ENCODE measurements at places on chromosomes 2 and 18.

- DNase-seq: no peak
Observed at GRCh38 chr2:20145497-20146193, 79.3 kb downstream of the SDC1 start.

- no peak for DNase-seq
Observed at GRCh38 chr2:8659092-8659734, 22.6 kb upstream of the ID2 start.

DNA sequence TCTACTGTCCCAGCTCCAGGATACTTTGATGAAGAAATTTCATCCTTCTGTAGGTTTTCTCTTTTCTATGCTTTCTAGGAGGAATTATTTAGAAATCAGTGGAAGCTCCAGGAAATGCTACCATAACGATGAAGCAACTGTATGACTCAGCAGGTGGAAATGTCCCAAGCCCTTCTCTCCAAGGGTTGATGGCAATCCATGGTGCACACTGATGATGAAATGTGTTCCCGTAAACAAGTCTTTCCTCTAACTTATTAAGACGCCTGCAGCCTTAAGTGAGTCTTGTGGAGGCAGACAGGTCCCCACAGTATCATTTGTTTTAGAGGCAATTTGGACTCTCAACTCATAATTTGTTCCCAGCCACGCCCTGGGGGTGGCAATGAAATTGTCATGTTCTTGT lies 777.6 kb upstream of the SOX11 start:
- DNase-seq: no peak

DNA sequence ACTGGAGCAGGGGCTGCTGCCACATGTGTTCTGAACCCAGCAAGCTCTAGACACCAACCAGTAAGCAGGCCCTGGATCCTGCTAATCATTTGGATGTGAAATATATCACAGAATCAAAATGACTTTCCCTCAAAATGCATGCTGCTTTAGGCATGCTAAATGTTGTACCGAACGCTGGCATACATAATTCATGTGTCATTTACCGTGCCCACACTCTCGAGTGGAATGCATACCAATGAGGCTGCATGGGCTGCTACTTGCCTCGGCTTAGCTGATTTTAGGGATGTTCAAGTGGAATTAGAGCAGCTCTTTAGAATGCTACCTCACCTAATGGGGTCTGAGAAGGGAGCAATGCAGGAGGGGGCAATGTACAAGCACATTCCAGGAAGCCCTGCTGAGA lies 509.6 kb upstream of the RAB6C start:
- no peak for DNase-seq

- DNase-seq: no peak
Observed at GRCh38 chr2:182650704-182651103, 65.4 kb upstream of the DNAJC10 start.

DNA sequence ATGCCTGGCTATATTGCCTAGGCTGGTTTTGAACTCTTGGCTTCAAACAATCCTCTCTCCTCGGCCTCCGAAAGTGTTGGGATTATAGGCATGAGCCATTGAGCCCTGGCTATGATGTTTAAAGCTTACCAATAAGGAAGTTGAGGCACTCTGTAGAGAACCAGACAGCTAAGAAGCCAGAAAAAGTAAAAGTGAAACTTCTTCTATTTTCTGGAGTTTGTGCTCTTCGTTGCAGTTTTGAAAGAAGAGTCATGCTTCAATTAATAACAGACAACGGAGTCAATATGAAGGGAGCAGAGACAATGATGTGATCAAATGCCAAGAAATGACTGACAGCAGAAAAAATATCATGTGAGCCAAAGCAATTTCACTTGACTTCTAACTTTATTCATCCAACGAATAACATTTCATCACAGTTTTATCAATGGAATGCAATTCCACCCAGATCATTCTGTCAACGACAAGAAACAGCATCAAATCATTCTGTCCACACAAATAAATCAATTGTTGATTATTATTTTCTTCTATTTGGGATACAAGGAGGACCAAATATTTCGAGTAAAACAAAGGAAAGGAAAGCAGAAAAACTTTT lies 175.5 kb upstream of the CELF4 start:
- DNase-seq: no peak

DNA sequence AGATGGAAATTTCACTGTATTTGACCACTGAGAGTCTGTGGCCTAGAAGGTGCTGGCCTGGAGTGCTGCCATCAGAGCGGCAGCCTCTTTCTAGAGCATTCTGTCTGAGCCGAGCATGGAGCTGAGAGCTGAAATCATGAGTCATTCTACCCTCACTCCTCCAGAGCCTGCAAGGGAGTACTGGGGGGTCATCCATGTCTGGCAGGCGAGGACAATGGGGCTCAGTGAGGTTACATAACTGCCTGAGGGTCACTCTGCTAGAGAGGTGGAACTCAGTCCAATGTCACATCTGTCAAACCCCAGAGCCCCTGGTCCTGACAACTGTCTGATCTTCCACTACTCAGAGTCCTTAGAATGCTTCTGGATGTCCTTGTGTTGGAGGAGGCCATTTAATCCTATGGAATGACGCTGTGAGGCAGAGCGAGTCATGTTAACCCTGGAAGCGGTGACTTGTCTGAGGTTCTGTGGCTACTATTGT lies 65.3 kb downstream of the HAUS1 start:
- no peak for DNase-seq

- DNase-seq: no peak
Observed at GRCh38 chr2:7226501-7226900, 309.3 kb downstream of the RNF144A start.

DNA sequence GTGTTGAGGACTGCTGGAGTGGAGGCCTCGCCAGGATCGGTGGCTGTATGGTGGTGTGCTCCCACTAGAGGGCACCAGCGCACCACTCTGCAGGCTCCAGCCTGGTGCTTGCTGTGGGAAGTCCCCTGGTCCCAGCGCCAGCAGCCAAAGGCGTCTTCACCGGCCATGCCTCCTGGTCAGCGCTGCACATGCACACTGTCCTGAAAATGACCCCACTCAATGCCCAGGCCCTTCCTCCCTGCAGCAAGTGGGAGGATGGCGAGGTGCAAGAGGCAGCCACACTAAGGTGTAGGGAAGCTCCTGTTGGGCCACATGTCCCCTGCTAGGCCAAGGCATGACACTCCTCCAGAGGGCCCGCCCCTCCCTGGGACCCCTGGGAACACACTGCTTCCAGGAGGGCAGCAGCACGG lies 136.5 kb downstream of the CTIF start:
- DNase-seq: peak; percentile 25

DNA sequence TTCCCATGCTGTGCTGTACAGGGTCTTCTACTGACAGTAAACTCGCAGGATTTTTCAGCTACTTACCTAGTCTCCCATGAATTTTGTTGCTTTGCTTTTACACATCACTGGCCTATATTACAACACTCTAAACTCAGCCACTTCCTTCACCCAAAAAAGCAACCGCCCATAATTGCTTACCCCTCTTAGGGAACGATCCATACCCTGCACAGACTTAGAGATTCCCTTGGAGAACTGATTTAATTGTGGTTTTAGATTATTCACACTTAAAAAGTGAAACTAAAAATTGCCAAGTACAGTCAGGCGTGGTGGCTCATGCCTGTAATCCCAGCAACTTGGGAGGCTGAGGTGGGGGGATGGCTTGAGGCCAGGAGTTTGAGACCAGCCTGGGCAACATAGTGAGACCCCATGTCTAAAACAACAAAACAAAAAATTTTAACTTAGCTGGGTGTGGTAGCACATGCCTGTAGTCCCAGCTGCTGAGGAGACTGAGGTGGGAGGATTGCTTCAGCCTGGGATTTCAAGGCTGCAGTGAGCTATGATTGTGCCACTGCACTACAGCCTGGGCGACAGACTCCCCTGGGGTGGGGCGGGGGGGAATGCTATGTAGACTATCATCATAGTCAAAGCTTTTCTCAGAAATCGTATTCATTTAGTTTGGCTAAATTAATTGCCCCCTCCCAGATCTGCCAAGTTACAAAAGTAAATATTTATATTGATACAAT lies 19.3 kb downstream of the MRPL30 start:
- DNase-seq: no peak

- DNase-seq: no peak
Observed at GRCh38 chr2:55047677-55048299, 2.5 kb downstream of the RTN4 start.

DNA sequence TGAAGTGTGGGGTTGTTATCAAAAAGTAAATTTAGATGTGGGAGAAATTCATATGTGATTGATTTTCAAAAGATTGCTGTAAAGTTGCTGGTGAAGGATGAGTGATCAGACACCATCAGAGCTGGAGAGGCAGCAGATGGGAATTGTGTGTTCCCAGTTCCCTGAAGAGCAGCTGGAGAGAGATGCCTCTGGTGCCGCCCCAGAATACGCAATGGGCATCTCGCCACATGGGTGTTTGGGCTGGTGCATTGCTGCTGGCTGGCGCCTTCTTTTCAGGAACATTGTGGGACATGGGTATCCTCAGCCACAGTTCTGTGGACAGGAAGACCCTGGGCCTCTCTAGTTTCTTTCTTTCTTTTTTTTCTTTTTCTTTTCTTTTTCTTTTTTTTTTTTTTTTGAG lies 11.9 kb downstream of the ATG4B start:
- DNase-seq: no peak

- DNase-seq: no peak
Observed at GRCh38 chr2:55888936-55889335, 34.6 kb downstream of the EFEMP1 start.

- DNase-seq: no peak
Observed at GRCh38 chr2:58508006-58508405, 266.9 kb upstream of the FANCL start.

DNA sequence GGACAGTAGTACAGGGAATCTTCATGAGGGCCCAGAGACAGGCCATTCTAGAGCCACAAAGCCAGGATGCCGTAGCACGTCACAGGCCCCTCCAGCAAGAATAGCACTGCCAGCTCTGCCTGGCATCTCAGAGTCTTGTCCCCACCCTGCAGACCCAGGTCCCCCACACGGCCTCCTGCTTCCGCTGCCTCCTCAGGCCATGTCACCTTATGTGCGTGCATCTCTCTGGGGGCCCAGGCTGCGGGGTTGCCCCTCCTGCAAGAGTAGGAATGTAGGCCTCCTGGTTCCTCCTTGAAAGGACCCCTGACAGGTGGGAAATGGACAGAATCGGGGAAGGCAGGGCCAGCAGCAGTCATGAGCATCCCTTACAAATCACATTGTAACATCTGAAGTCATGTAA lies 49.8 kb downstream of the ADI1 start:
- no peak for DNase-seq

- no peak for DNase-seq
Observed at GRCh38 chr18:23365602-23366001, 87.5 kb upstream of the RIOK3 start.

GRCh38 chr2:154623819-154624218 lies 74.7 kb upstream of the KCNJ3 start:
- no peak for DNase-seq

- DNase-seq: no peak
Observed at GRCh38 chr2:238657132-238658053, 190.5 kb upstream of the TWIST2 start.

DNA sequence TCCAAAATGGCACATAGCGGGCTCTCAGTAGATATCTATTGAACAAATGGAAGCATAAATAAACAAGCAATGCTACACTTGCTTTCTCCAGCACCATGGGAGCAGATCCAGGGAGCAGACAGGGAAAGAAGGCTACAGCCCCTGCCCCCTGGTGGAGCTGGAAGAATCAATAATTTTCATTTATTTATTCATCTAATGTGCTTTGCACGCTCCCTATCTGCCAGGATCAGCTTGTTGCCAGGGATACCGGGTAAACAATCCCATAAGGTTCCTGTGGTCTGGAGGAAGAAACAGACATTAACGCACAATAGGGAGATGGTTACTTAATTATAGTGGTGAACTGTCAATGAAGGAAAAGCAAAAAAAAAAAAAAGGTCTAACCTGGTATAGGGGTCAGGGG lies 40.1 kb upstream of the CLASP1 start:
- DNase-seq: no peak

DNA sequence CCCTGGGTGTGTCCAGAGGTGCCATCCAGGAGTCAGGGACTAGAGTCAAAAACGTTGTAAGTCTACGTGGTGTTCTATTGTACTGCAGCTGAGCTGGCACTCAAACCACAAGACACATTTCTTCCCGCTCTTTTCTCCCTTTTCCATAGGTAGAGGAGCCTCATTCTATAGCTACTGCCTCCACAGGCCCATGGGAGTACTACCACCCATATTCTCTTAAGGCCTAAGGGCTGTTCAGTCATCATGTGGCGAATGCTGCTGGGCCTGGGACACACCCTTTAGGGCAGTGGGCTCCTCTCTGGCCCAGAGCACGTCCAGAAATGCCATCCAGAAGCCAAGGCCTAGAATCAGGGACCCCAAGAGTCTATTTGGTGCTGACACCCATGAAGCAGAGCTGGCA lies 1271.7 kb downstream of the CNTNAP5 start:
- DNase-seq: no peak

DNA sequence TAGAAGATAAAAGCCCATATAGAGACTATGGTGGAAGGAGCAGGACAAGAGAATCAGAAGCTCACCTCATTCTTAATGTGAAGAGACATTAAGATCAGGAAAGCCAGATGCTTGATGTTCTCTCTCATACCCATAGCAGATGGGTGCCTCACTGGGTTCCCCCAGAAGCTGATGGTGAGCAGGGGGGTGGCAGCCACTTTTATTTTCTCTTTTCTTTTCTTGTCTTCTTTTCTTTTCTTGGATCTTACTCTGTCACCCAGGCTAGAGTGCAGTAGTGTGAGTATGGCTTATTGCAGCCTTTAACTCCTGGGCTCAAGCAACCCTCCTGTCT lies 14.8 kb upstream of the CXCR4 start:
- DNase-seq: no peak

- no peak for DNase-seq
Observed at GRCh38 chr2:53233759-53234547, 533.7 kb upstream of the CHAC2 start.

GRCh38 chr2:27096748-27097297 lies 10.3 kb downstream of the KHK start:
- no peak for DNase-seq

- DNase-seq: no peak
Observed at GRCh38 chr2:94762600-94762999, 108.6 kb upstream of the TEKT4 start.

DNA sequence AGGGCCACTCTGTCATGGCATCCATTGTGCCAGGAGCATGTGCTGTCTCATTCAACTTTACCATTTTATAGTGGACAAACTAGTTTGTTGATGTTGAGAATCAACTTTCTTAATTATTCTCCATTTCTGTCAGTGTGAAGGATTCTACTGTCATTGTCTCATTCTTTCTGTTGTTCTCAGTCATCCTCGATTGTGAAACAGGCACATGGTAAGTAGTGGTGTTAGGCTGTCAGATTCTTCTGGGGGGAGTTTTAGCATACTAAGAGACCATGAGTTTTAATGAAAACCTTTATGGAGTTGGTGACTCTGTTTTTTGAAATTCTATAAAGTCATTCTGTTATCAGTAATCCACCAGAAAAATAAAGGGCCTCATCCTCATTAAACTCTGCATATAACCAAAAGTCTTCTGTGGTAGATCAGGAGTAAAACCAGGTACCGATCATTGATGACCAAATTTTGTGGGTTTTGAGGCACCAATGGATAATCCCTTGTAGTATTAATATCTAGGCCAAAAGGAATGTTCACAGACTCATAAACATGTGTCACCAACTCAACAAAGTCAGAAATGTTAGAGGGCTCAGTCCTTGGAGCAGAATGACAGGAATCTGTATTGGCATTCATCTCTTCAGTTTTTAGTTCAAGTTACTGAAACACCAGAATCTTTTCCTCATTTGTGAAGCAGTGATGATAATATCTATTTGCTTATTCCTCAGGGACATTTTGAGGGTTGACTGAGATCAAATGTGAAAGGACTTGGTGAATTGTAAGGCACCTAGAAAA lies 73.2 kb downstream of the CERS6 start:
- DNase-seq: no peak

All from esophagus squamous epithelium (tissue), 5 donors.